ENCODE measurements at places on chromosomes 1 and 21. TPM values are rescaled to one million over a fixed set of nuclear protein-coding genes. Genes with fewer than 3 reads are reported as not detected.

Gene CAMK2N1
- polyA plus RNA-seq: 385 TPM

Gene TRIM17
- 3.6 TPM for polyA plus RNA-seq

Gene C1orf167
- not detected for polyA plus RNA-seq

Gene ESPN
- polyA plus RNA-seq: 7.4 TPM

Gene CSF3R
- 14.5 TPM for polyA plus RNA-seq

Gene TNFRSF9
- 0.29 TPM for polyA plus RNA-seq

Gene GLRX2
- polyA plus RNA-seq: 27.6 TPM

Gene DNAJC28
- polyA plus RNA-seq: 5.9 TPM

Gene OLFML2B
- polyA plus RNA-seq: 13.7 TPM

Gene CAPN8
- 0.90 TPM for polyA plus RNA-seq

Gene UTS2
- 21.2 TPM for polyA plus RNA-seq

Gene CD1B
- not detected for polyA plus RNA-seq

Gene ACOT11
- 3.6 TPM for polyA plus RNA-seq

Gene S100A3
- not detected for polyA plus RNA-seq

Gene TMEM82
- polyA plus RNA-seq: not detected

Gene TIAM1
- 36.0 TPM for polyA plus RNA-seq

Gene CFHR1
- polyA plus RNA-seq: 6.1 TPM

Gene LCE2B
- polyA plus RNA-seq: not detected

Gene TMEM234
- polyA plus RNA-seq: 25.8 TPM

Gene TEDDM1
- 0.12 TPM for polyA plus RNA-seq

Gene KIFAP3
- 136 TPM for polyA plus RNA-seq

Gene PLCH2
- polyA plus RNA-seq: 17.2 TPM

Gene TPTE
- polyA plus RNA-seq: 0.16 TPM

Gene TNFSF18
- 0.50 TPM for polyA plus RNA-seq

Gene TSACC
- 1.7 TPM for polyA plus RNA-seq

Gene C2CD2
- polyA plus RNA-seq: 22.6 TPM

Gene OR2L8
- polyA plus RNA-seq: not detected

Gene HRNR
- polyA plus RNA-seq: 0.03 TPM

Gene PLA2G2D
- 0.10 TPM for polyA plus RNA-seq

Gene LDLRAD1
- polyA plus RNA-seq: not detected

Gene SPRR3
- polyA plus RNA-seq: 0.24 TPM

Gene SLFNL1
- 0.49 TPM for polyA plus RNA-seq

Gene ERRFI1
- 110 TPM for polyA plus RNA-seq

Gene C1orf87
- 1.3 TPM for polyA plus RNA-seq

Gene ANKRD34A
- polyA plus RNA-seq: 9.2 TPM

Gene C1orf94
- polyA plus RNA-seq: 1.7 TPM

Gene UBE2U
- not detected for polyA plus RNA-seq

Gene TCHHL1
- polyA plus RNA-seq: not detected

Gene MR1
- 1.8 TPM for polyA plus RNA-seq

Gene KCNJ10
- polyA plus RNA-seq: 68.5 TPM

Measured in spinal cord (tissue), 10 donors.